Activated CD4-positive, alpha-beta T cell treated with anti-CD3 and anti-CD28 coated beads for 36 hours (primary cell): ENCODE measurements at places on chromosomes 6 and 20. TPM values are rescaled to one million over a fixed set of nuclear protein-coding genes. Genes with fewer than 3 reads are reported as not detected.

Gene KIF25
- not detected for total RNA-seq

Gene SIRPA
- 0.05 TPM for total RNA-seq

Gene HRH3
- not detected for total RNA-seq

Gene RGS19
- 39.6 TPM for total RNA-seq

Gene CENPQ
- total RNA-seq = 16.6 TPM

Gene NAPB
- total RNA-seq = 8.1 TPM

Gene SCRT2
- not detected for total RNA-seq

Gene PNPLA1
- not detected for total RNA-seq

Gene RIPOR3
- not detected for total RNA-seq

Gene PLEKHG1
- 8.2 TPM for total RNA-seq

Gene SDC4
- total RNA-seq = 24.0 TPM

Gene PROCR
- 0.87 TPM for total RNA-seq

Gene HSPA1L
- total RNA-seq = 1.9 TPM

Gene MDN1
- 48.6 TPM for total RNA-seq

Gene NQO2
- total RNA-seq = 44.2 TPM

Gene MRS2
- total RNA-seq = 25.5 TPM

Gene CEBPB
- 28.9 TPM for total RNA-seq

Gene NKX2-4
- not detected for total RNA-seq

Gene KHDC1L
- total RNA-seq = not detected

Gene CGA
- total RNA-seq = not detected

Gene PTGIS
- total RNA-seq = 0.21 TPM

Gene HLA-DQA2
- 0.11 TPM for total RNA-seq

Gene MAS1
- total RNA-seq = not detected
